ENCODE measurements at places on chromosomes 7 and 10. TPM values are rescaled to one million over a fixed set of nuclear protein-coding genes. Genes with fewer than 3 reads are reported as not detected.

- no peaks in the 10 kb centered on the region for H3K36me3 ChIP-seq
- DNase-seq = no peak
- H3K27ac ChIP-seq = no peak overlapping the region
These were observed 79.5 kb downstream of the NEBL start for GRCh38 chr10:20817646-20818045.

- H3K36me3 ChIP-seq = no peaks in the 10 kb centered on the region
- H3K4me1 ChIP-seq = peaks cover 8% of the 10 kb centered on the region
- H3K4me3 ChIP-seq = no peak overlapping the region
- H3K27ac ChIP-seq = no peak overlapping the region
- H3K27me3 ChIP-seq = no peaks in the 10 kb centered on the region
These were observed 2.4 kb upstream of the CNOT4 start for GRCh38 chr7:135512135-135512887.

GRCh38 chr7:17206349-17206905 lies 92.0 kb upstream of the AHR start:
- H3K4me3 ChIP-seq = no peak overlapping the region
- H3K27ac ChIP-seq = no peak overlapping the region
- no peaks in the 10 kb centered on the region for H3K4me1 ChIP-seq

GRCh38 chr7:46224363-46224762 lies 303.3 kb upstream of the IGFBP3 start:
- no peaks in the 10 kb centered on the region for H3K27me3 ChIP-seq
- no peak overlapping the region for H3K27ac ChIP-seq
- H3K4me1 ChIP-seq = no peaks in the 10 kb centered on the region
- DNase-seq = no peak
- no peak overlapping the region for H3K4me3 ChIP-seq
- H3K36me3 ChIP-seq = no peaks in the 10 kb centered on the region

DNA sequence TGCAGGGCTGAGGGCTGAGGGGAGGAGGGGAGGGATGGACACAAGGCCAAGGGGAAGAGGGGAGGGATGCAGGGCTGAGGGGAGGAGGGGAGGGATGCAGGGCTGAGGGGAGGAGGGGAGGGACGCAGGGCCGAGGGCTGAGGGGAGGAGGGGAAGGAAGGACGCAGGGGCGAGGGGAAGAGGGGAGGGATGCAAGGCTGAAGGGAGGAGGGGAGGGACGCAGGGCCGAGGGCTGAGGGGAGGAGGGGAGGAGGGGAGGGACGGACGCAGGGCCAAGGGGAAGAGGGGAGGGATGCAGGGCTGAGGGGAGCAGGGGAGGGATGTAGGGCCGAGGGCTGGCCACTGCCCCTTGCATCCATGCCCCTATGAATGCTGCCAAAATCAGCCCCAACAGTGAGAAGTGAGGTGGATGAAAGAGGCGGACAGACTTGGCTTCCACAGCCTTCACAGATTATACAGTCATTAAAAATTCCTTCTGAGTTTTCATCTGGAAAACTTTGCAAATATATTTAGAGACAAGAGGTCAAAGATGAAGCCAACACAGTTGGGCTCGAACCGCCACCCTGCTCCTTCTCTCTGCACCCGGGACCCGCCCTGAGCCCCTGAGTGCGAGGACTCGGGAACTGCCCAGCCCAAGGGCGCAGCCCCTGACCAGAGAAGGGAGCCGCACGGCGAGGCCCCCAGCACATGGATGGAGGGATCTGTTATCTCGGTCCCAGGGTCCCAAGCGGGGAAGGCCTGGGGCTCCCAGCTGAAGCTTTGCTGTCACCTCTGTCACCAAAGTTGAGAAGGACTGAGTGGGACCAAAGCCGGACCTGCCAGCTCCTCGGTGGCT lies 65.8 kb downstream of the DIP2C start:
- no peaks in the 10 kb centered on the region for H3K4me1 ChIP-seq
- H3K27me3 ChIP-seq = no peaks in the 10 kb centered on the region
- DNase-seq = no peak

DNA sequence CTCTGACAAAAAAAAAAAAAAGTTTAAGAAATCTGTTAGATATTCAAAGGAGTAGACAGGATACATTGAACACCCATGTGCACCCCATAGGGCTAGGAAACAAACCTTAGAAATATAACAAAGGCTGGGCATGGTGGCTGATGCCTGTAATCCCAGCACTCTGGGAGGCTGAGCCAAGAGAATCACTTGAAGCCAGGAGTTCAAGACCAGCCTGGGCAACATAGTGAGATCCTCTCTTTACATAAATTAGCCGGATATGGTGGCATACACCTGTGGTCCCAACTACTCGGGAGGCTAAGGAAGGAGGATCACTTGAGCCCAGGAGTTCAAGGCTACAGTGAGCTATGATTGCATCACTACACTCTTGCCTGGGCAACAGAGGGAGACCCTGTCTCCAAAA lies 15.3 kb downstream of the CLIP2 start:
- DNase-seq = no peak
- no peaks in the 10 kb centered on the region for H3K36me3 ChIP-seq
- no peak overlapping the region for H3K4me3 ChIP-seq
- H3K27ac ChIP-seq = no peak overlapping the region
- H3K27me3 ChIP-seq = no peaks in the 10 kb centered on the region

The UCMA gene
- total RNA-seq = not detected

The AKR1C4 gene
- not detected for total RNA-seq
